SHP77 (cell line): ENCODE measurements at places on chromosomes 7 and 10.
A peak's percentile ranks its signal among the peaks of the same experiment; 100 is the strongest.

DNA sequence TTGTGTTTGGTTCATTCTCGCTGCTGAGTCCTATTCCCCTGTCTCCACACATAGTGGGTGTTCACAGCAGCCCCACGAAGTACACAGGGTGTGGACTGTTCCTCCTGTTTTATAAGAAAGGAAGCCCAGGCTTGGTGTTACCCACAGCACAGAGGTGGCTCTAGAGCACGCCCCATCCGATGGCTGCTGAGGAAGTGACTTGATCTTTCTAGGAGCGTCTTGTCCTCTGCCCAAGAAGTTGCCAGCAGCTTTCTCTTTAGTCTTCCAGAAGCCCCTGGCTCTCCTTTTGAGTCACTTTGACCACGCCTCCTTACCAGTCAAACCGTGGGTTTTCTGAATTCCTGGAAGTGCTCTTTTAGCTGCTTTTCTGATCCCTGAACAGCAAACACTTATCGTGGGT, 94.0 kb downstream of the GRK5 start:
- no peak for DNase-seq

GRCh38 chr10:110842326-110842904, 29.3 kb upstream of the PDCD4 start:
- DNase-seq, result no peak

- DNase-seq, result peak; percentile 84
These were observed 15.7 kb downstream of the ZFAND2A start for GRCh38 chr7:1144269-1144771.

DNA sequence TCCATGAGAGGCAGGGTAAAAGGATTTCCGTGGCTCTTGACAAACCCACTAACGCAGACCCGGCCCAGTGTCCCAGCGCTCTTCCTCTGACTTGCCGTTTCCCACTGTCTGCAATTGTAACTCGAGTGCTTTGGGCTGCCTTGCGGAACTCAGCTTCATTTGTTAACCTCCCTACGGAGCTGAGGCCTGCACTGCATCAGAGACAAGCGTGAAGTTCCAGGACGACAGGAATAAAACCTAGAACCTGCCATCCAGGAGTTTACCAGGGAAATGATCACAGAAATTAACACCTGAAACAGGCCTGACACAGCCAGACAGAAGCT, 76.2 kb downstream of the SFMBT2 start:
- DNase-seq, result no peak

- DNase-seq, result no peak
These were observed 113.2 kb upstream of the RHEB start for GRCh38 chr7:151632750-151633515.

DNA sequence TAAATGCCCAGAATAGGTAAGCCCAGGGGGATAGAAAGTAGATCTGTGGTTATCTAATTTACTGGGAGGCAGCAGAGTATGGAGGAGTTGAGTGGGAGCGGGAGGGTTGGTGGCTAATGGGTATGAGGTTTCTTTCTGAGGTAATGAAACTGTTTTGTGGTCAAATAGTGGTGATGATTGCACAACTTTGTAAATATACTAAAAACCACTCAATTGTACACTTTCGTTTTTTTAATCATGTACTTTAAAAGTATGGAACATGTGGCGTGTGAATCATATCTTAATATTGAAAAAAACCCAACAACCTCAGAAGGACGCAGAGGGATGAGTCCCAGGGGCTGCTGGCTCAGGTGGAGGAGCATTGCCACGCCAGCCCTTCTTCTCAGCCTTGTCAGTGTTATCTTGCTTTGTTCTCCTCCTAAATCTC, 118.1 kb downstream of the WDR11 start:
- no peak for DNase-seq

DNA sequence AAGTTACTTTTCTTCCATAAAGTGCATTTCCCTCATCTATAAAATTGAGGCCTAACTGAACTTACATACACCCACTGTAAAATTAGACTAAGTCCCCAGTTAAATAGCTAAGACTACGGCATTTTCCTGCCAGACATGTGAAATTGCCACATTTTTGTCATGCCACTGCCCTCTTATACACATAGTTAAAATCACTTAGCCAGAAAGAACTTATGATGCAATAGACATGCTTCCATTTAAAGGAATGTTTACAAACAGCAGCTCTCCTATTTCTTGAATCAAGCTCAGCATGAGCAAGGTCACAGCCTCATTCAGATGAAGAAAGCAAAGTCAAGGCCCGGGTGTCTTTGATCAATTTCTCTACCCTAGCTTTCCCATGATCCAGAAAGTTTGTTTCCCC, 175.7 kb downstream of the LRRN3 start:
- no peak for DNase-seq

GRCh38 chr7:134457210-134457609, 1.7 kb downstream of the AKR1B1 start:
- no peak for DNase-seq

- DNase-seq, result no peak
These were observed 162.6 kb upstream of the GDF10 start for GRCh38 chr10:47137311-47137851.

DNA sequence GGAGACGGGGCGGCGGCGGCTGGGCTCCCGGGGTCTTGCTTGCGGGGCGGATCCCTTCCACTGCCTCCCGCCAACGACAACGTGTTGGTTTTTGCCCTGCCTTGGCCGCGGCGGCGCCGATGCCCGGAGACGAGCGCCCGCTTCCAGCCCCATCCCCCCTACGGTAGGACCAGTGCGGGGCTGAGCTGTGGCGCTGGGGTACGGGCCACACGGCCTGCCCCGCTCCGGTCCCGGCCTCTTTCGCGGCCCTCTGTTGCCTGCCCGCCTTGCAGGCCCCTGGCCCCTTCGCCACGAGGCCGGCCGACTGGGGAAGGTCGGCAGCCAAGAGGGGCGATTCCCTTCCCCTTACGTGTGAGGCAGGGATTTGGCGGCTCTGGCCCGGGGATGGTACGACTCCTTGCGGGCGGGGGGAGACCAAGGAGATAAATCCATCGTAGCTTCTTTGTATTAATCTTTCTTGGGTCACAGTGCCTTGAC, 488 bp downstream of the EIF4H start:
- DNase-seq, result no peak

DNA sequence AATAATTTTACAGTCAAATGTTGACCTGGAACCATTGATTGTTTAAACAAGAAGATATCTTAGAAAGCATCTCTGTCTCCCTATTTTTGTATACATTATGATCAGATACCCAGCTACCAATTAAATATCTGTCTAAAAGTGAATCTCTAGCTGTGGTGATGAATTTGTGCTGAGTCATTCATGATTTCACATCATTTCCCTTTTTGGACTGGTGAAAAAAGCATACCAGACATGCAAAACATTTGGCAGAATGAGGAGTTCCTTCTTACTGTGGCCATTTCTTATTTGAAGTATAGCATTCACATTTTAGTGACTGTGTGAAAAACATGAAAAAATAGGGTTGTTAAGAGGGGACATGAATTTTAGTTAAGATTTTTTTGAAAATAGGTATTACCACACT, 98.0 kb upstream of the GATA3 start:
- no peak for DNase-seq

DNA sequence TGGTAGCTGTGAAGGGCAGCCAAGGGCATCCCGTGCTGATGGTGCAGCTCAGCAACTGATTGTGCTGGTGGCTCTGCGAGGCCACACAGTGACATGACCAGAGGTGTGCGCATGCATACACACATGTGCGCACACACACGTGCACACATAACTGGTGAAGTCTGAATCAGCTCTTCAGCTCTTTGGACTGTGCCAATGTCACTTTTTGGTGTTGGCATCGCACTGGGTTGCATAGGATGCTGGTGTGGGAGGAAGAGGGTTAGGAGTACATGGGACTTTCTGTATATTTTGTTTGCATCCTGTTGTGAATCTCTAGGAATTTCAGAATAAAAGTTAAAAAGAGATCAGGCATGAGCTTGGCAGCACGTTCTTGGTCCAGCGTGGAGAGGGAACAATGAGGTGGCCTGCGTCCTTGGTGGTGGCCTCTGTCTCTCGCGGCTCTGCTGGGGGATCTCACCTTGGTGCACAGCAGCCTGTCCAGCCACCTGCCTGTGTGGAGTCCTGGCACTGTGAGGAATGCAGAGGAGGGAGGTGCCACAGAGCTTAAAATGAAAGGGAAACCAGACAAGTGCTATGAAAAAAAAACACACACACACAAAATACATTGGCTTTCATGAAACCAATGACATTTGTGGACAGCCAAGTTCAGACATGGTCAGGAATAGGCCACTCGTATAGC, 124.0 kb downstream of the TRRAP start:
- DNase-seq, result no peak

DNA sequence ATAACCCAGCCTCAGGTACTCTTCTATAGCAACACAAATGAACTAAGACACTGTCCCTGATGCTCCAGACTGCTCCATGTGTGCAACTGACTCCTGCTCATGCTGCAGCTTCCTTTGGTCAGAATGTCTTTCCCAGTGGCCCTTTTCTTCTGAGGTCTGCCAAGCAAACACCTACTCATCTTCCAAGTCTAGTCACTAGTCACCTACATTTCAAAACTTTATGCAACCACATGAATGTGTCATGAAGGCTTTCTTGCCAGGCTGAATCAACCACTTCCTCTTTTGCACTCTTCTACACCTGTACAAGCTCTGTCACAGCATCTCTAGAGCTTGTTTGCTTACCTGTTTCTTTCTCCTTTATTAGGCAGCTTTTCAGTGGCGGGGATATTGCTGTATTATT, 75.8 kb downstream of the LSMEM1 start:
- DNase-seq, result no peak

GRCh38 chr10:115093776-115094408, 727 bp downstream of the ATRNL1 start:
- no peak for DNase-seq

DNA sequence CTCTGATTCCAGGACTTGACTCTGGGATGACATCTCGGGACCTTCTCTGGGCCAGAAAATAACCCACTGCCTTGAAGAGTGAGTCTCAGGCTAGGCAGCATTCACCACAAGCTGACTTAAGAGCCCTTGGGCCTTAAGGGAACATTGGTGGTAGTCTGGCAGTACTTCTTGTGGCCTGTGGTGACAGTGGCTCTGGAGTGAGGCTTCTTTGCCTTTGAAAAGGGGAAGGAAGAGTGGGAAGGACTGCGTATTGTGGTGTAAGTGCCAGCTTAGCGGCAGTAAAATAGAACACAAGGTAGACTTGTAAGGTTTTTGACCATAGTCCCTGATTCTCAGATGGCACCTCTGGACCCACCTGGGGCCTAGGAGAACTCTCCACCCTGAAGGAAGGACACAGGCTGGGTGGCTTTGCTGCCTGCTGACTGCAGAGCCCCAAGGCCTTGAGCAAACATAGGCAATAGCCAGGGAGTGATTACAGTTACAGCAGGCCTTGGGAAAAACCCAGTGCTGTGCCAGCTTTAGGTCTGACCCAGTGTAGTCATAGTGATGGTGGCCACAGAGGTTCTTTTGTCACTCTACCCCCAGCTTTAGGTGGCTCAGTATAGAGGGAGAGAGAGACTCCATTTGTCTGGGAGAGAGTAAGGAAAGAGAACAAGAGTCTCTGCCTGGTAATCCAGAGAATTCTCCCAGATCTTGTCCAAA, 483.9 kb downstream of the SH2D4B start:
- no peak for DNase-seq

- no peak for DNase-seq
These were observed 248.6 kb downstream of the GFRA1 start for GRCh38 chr10:116024271-116024878.

- DNase-seq, result no peak
These were observed 81.9 kb downstream of the GPR141 start for GRCh38 chr7:37765421-37765829.

DNA sequence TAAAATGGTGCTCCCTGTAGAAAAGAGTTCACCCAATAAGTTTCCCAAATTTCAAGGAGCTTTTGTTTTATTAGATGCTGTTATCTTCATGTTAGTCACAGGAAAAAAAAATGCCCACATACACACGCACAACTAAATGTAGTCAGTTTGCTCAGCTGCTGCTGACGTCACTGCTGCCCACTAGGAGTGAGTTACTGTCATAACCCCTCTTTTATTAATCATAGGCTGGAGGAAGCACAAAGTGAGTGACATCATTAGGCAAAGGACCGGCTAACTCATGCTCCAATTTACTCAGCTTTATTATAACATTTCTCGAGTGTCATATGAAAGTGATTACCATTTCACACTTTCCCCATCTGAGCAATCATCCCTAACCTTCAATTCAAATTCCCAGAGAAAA, 6.7 kb upstream of the INHBA start:
- peak; percentile 98 for DNase-seq

DNA sequence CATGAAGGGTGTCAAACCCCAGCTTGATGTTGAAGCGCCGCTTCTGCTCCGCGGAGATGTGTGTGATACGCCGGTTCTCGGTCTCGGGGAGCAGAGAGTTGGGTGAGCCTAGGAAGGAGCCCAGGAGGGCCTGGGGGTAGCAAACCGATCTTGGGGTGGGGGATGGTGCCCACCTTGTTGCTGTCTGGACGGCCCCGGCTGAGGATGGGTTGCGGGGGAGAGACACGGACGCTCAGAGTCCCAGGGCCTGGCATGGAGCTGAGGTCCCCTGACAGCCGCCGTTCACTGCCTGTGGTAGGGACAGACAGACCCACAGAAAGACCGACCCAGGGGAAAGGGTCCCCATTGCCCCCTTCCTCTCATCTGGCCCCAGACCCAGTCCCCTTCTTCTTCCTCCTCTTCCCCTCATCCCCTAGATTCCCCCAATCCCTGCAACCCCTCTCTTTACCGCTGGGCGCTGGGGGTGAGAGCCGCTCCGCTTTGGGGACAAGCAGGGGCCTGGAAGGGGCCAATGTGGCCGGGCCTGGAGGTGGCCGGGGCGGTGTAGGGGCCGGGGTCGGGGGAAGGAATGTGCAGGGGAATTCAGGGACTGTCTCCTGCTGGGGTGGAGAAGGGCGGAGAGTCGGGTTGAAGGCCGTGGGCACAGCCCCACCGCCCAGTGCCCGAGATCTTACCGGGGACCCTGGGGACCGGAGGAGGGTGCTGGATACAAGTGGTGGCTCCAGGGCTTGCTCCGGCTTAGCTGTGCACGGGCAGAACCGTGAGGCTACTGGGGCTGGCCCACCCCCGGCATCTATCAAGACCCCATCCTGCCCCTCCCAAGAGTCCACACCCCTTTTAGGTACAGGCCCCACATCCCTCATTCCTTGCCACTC, 18.0 kb upstream of the TBL2 start:
- no peak for DNase-seq

DNA sequence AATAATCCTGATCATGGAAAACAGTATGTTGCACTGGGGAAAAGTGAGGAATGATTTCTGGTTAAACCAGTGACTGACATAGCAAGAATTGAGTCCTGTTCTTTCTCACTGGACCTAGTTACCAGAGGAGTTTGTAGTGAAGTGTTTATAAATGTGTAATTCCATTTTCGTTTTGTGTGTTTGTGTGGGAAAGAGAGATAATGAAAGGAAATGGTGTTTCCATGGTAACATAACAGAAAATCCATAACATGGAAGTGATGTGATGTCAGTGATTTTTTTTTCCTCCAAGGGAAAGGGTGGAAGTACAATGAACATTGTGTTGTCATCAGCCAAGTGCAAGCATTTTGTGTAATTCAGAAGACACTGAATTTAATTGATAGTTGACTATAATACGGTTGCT, 283.9 kb downstream of the PLXDC2 start:
- DNase-seq, result no peak

GRCh38 chr7:152663931-152664330, 12.0 kb downstream of the XRCC2 start:
- DNase-seq, result no peak

GRCh38 chr7:14833707-14834106, 68.8 kb downstream of the DGKB start:
- no peak for DNase-seq
